ENCODE measurements at places on chromosomes 5 and 9. TPM values are rescaled to one million over a fixed set of nuclear protein-coding genes. Genes with fewer than 3 reads are reported as not detected.

NR4A3 gene
- 2.5 TPM for total RNA-seq

DNA sequence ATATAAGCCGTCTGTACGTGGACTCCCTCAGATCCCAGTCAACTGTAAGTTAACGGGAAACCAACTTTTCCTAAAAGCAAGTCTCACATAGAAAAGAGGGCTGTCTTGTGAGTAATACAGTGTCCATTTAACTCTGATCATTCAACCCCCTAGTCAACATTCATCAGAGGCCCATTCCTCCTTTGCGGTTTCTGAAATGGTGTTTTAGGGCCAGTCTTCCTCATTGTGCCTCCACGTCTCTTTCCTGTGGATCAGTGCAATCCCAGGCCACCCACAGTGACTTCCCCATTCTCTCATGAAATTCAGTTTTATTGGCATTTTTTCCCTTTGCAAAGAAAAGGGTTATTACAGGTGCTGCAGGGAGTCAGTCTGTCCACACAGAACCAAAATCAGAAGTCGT, 261.8 kb downstream of the NR3C1 start:
- peaks cover 11% of the 10 kb centered on the region for H3K4me1 ChIP-seq
- no peaks in the 10 kb centered on the region for H3K36me3 ChIP-seq
- no peak overlapping the region for H3K4me3 ChIP-seq
- no peak overlapping the region for H3K27ac ChIP-seq

- no peak for DNase-seq
- H3K27me3 ChIP-seq: no peaks in the 10 kb centered on the region
- no peak overlapping the region for H3K27ac ChIP-seq
Measured at GRCh38 chr5:107634981-107635848, 35.5 kb downstream of the EFNA5 start.

- no peak for DNase-seq
- H3K36me3 ChIP-seq: peaks cover 9% of the 10 kb centered on the region
- no peaks in the 10 kb centered on the region for H3K27me3 ChIP-seq
Measured at GRCh38 chr5:53601570-53601969, 41.1 kb downstream of the NDUFS4 start.

DNA sequence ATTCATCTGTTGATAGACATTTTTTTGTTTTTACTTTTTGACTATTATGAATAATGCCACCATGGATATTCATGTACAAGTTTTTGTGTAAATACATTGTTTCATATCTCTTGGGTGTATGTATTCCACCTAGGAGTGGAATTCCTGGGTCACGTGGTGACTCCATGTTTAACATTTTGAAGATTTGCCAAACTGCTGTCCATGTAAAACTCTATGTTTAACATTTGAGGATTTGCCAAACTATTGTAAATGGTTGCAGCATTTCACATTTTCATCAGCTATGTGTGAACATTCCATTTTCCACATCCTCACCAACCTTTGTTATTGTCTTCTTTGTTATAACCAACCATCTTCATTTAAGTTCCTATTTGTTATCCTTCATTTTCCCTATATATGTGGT, 12.2 kb downstream of the TMEFF1 start:
- H3K4me1 ChIP-seq: no peaks in the 10 kb centered on the region
- H3K4me3 ChIP-seq: no peak overlapping the region
- no peaks in the 10 kb centered on the region for H3K36me3 ChIP-seq
- DNase-seq: no peak
- H3K27me3 ChIP-seq: no peaks in the 10 kb centered on the region
- H3K27ac ChIP-seq: no peak overlapping the region
